ENCODE measurements at places on chromosomes 16 and 17. TPM values are rescaled to one million over a fixed set of nuclear protein-coding genes. Genes with fewer than 3 reads are reported as not detected.

The TMEM114 gene
- not detected for total RNA-seq

DNA sequence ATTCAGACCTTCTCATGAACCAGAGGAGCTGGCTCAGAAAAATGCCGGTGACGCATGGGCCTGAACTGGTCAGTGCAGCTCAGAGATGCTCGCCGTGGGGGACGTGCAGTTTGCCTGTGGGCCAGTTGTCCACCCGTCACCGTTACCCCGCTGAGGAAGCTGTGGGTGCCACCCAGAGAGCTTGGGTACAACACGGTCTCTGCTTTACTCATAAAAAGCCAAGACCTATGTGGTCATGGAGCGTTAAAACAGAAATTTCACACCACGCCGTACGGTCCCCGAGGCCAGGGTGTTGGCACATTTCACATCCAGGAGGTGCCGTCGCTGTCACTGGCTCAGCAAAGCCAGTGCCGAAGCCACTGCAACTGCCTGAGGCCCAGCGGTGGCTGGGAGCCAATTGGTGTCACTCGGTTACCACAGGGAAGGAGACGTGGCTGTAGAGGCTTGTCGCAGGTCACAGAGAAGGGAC, 120.9 kb downstream of the METRNL start:
- DNase-seq, result peak; percentile 97

- DNase-seq, result peak; percentile 70
Observed at GRCh38 chr16:88614818-88615580, 23.4 kb upstream of the IL17C start.

DNA sequence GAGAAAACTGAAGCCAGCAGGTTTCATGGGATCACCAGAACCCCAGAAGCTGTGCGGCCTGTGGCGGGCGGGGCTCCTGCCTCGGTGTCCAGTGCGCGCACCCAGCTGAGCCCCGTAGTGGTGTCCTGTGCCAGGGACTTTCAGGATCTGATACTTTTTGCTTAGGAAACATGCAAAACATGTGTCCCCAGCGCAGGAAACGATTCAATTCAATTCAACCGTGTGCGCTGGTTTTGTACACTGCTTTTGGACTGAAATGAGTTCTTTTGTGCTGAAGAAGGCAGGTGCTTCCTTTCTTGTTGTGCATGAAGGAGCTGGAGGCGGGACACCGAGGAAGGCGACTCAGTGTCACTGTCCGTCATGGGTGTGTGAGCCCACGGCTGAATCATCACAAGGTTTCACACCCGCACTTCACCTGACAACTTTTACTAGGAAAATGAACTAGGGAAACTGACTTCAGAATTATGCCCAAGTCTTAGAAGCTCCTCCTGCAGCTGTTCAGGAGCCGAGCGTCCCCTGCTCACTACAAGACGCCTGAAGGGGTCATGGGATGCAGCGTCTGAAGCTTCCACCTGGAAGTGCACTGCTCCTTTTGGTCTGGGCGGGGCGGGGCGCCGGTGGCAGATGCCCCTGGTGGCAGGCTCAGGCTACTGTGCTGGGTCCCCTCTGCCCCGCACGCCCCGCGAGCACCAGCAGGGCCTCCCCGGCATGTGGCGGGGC, 31.4 kb upstream of the ZNF750 start:
- no peak for DNase-seq

- no peak for DNase-seq
Observed at GRCh38 chr16:46658925-46659324, 30.1 kb downstream of the VPS35 start.

The RASD1 gene
- 13.8 TPM for total RNA-seq

DNA sequence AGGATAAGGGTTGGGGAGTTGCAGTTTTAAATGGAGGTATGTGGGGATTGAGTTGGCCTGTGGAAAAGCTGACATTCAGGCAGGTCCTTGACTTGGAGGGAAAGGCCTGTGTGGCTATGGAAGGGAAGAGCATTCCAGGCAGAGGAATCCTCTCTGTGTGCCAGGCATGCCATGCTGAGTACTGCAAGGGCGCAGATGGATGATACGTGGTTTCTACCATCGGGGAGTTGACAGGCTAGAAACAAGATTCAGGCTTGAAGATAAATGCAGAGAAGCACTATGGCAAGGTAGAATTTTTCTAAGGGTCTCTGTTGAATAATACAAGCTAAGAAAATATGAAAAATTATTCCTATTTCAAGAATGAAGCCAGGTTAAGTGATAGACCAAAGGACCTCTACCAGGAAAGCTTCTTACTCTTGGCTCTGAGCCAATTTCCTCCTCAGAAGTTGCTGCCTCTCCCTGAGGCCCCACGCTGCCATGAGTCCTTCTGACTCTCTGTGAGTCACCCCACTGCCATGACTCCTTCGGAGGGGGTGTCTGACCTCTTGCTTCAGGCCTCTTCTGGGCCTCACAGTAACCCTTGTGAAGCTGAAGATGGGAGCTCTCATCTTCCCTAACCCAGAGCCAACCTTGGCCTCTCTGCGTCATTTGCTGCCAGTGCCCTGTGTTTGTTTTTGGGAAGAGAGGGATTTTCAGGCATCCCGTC, 75.8 kb downstream of the WNT3 start:
- DNase-seq, result peak; percentile 86

DNA sequence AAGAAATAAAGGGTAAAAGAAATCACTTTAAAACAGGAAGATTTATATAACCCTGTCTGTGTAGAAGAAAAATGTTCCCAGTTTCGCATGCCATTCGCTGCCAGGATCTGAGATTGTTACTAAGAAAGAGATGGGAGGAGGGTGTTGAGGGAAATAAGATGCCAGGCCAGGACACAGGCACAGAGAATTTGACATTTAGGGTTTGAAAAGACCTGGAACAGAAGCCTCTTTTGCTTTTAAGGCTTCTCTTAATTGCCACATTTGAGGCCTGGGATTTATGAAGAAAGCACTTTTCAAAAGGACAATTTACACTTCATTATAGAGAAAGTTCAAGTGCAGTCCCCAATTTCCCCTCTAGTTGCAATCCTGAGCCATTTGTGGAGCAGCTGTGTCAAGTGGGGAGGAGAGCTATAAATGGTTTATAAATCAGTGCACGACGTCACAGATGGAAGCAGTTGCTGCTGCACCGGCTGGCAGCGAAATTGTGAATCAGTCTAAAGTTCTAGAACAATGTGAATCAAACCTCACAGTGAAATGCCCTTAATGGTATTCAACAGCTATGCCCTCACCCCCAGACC, 26.5 kb upstream of the C16orf87 start:
- DNase-seq, result peak; percentile 91

DNA sequence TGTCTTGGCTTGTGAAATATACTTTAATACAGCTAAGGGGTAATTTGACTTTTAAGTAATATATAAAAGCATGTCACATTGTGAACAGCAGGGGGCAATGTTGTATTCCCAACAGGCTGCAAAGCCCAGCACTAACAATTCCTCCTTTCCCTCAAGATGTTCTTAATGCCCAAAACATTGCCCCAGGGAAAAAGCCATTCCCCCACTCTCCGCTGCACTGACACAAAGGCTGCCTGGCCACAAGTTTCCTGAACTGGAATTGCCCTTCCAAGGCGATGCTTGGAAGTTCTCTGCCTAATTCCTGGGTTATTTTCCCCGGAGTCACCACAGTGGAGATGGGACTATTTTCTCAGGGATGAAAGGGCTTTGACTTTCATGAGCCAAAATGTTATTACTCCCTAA, 27.2 kb downstream of the CLEC16A start:
- DNase-seq, result peak; percentile 92

Measured in osteoblast (primary cell).